ENCODE measurements at places on chromosomes 2 and 18. TPM values are rescaled to one million over a fixed set of nuclear protein-coding genes. Genes with fewer than 3 reads are reported as not detected.
A peak's percentile ranks its signal among the peaks of the same experiment; 100 is the strongest.

DNA sequence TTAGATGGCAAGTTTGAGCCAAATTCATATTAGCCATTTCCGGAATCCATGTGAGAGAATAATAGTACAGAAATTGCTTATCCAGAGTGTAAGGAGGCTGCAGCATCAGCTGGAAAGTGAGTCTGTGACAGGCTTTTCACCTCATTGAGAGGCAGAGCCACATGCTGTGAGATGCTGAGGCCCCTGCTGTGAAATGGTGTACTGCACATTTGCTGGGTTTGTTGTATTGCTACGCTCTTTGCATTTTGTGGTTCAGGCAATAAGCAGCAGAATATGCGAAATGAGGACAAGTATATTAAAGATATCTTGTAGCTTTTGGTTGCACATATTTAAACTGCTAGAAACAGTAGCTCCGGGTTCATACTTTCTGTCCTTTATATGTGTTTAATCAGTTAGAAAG is 37.0 kb downstream of the NABP1 start:
- no peak for DNase-seq

DNA sequence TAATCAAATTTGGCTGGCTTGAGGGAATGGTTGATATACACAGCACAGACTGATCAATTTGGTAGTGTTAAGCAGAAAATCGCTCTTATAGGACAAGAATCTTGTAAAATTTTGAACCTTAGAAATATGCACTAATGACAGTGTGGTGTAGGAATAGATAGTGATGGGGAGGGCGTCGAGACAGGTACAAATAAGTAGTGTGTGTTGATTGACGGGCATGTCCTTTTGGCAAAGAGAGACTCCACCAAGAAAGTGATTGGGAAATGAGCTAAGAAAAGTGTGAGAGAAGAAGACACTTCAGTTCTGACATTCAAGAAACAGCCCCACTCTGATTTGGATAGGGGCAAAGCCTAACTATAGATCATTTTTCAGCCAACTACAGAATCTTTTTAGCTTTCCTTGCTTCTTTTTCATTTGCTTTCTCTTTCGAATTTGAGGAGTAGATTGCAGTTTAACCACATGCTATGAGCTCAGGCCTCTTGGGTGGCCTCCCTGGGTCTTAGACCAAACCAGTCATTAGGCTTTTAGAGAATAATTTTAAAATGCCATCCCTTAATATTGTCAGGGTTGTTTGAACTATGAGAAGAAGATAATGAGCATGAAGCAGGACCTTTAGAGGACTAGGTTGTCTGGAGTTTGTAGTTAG is 127.1 kb downstream of the CERS6 start:
- peak; percentile 68 for DNase-seq

GRCh38 chr2:65710779-65711295 is 278.4 kb upstream of the SPRED2 start:
- peak; percentile 9 for DNase-seq

DNA sequence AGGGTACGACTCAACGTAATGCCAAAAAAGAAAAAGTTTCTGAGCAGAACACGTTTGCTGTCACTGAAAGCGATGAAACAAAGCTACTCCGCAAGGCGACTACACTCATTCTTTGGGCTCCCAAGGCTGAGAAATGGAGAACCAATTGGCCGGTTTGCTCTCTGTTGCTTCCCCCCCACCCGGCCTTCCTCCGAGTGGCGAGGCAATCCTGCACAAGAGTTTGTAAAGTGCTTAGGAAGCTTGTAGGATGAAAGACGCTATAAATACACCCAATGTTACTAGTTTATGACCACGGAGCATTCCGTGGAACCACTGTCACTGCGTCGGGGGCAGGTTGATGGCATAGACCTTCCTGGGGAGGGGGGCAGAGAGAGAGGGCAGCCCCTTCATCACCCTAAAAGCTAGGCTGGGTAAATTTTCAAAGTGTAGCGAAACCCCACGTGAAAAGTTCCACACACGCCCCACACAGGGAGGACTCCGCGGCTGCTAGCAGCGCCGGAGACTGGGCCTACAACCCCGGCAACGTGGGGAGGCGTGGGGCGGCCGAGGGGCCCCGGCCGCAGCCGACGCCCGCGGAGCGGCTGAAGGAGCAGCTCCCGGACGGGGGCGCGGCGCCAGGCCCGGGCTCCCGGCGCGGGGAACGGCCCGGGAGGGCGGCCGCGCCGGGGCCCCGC is 915 bp downstream of the CUL3 start:
- DNase-seq, result peak; percentile 72

- no peak for DNase-seq
These were observed 21.2 kb downstream of the GORASP2 start for GRCh38 chr2:170950221-170950761.

DNA sequence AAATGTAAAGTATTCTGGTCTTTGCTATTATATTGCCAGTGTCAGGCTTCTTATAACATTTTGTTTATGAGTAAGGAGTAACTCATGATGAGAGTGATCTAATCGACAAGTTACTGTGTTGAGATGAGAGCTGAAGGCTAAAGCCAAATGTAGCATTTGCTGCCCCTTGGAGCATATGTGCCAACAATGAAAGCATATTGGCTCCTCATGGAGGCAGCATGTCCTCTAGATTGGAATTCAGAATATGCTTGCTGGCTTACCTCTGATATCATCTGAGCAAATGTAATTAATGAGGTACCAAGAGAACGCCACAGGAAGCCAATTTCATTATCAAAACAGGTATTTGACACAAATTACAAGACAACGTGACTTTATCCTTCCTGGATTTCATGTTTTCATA is 781.1 kb upstream of the FSHR start:
- DNase-seq, result no peak

- DNase-seq, result no peak
These were observed 134.0 kb upstream of the CCDC68 start for GRCh38 chr18:55093295-55093694.

- DNase-seq, result peak; percentile 32
These were observed 58.8 kb downstream of the GREB1L start for GRCh38 chr18:21300908-21301200.

DNA sequence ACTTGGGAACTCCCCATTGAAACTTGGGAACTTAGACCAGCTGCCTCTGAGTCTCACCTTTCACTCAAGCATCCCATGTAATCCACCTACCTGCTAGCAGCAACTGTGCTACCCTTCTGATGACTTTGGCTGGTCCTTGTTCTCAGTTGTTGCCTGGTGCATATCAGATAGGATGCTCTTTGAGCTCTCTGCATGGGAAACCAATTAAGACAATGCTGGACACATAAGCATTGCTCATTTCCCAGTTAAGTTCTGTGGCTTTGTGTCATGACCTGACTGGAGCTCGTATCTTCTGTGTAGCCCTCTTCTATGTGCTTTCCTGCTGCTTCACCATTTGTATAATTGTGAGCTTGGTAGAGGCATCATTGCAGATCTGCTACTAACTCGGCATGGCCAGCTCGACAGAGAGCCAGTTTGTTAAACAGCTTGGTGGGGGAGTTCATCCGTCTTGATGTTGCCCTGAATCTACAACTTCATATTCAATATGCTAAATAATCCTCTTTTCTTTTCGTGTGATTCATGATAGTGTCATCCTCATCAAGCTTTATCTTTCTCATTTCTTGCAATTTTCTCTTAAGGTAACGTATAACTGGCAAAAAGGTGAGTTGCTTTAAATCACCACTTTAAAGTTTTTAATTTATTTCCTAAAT is 447.5 kb upstream of the SLC14A2 start:
- DNase-seq, result peak; percentile 87

GRCh38 chr2:176555781-176556180 is 286.5 kb downstream of the MTX2 start:
- no peak for DNase-seq

GRCh38 chr2:240459401-240460252 is 24.2 kb downstream of the GPC1 start:
- DNase-seq, result no peak

GRCh38 chr2:3667151-3667631 is 9.2 kb downstream of the ALLC start:
- no peak for DNase-seq

DNA sequence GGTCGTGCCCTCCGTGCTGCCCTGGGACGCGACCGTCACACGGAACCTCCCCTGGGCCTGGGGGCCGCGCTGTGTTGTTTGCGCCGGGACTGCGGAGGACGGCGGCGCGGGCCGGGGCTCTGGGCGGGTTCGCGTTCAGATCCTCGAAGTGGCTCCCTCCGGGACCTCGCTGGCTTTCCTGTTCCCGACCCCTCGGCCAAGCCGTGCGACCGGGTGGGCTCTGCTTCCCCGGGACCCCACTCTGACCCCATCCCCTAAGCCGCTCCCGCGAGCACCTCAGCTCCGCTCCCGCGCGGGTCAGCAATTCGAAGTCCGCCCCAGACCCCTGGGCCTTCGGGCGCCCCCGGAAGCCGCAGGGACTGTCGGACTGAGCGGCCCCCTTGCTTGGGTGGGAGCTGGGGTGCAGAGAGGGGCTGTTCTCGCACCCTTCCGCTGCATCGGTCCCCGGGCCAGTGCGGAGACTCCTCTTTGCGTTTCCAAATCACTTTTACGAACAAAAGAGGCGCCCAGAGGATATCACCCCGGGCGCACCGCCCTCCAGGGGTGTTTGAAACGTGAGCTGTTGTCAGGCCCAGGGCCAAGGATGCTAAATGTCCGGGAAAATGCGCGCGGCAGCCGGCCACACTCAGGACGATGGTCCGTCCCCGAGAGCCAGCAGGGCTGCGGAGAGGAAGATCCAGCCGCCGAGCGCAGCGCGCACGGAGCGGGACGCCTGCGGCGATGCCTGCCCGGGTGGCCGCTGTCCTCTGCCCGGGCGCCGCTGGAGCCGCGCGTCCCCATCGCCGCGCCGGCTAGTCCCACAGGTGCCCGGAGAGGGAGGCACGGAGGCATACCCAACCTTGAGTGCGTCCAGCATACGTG is 73.5 kb downstream of the ZCCHC2 start:
- peak; percentile 49 for DNase-seq

GRCh38 chr2:240162032-240162431 is 21.6 kb upstream of the OTOS start:
- DNase-seq, result no peak

DNA sequence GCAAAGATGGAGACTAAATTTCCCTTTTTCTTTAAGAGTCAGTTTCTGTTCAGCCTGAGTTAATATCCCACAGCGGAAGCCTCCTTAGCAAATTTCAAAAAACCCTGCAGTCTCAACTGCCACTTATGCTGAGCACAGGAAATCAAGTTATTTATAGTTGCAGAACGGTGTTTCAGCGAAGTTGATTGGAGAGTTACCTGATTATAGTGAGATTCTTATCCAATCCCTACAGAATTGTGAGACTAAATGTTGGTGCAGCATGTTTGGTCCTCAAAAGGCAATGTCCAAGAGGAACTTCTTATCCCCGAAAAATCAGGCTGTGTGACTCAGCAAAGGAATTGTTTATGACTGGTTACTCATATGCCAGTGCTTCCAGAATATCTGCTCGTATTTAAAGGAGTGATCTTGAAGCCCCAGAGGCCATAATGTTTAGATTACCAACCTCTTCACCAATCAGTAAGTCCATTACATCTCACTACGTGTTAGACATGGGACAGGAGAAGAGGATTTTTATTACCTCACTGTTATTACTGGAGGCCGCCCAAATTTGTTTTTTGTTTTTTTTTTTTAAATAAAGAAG is 67.9 kb downstream of the LRRFIP1 start:
- DNase-seq, result peak; percentile 95

Gene PSTPIP2
- total RNA-seq, result 2.8 TPM

Gene CRACDL
- not detected for total RNA-seq

Gene NXPH2
- not detected for total RNA-seq

Gene RPL31
- 659 TPM for total RNA-seq

Gene OTOS
- not detected for total RNA-seq

Gene CDH2
- total RNA-seq, result 165 TPM
